ENCODE measurements at places on chromosomes 16 and 17. TPM values are rescaled to one million over a fixed set of nuclear protein-coding genes. Genes with fewer than 3 reads are reported as not detected.

The MXRA7 gene
- 156 TPM for total RNA-seq

The NTN3 gene
- total RNA-seq: 0.13 TPM

The CSH1 gene
- not detected for total RNA-seq

The NAGLU gene
- total RNA-seq: 26.7 TPM

The GRAP gene
- 63.0 TPM for total RNA-seq

The GPR179 gene
- not detected for total RNA-seq

The RCVRN gene
- total RNA-seq: not detected

The CBLN1 gene
- total RNA-seq: not detected

The VWA3A gene
- total RNA-seq: not detected

The LPO gene
- total RNA-seq: not detected

The WSCD1 gene
- total RNA-seq: 27.6 TPM

The TBCD gene
- total RNA-seq: 66.2 TPM

The ITGAD gene
- total RNA-seq: not detected

The C17orf100 gene
- total RNA-seq: 0.16 TPM

The ENPP7 gene
- not detected for total RNA-seq

The ABCC12 gene
- not detected for total RNA-seq
